ENCODE measurements at places on chromosomes 5 and 9.

DNA sequence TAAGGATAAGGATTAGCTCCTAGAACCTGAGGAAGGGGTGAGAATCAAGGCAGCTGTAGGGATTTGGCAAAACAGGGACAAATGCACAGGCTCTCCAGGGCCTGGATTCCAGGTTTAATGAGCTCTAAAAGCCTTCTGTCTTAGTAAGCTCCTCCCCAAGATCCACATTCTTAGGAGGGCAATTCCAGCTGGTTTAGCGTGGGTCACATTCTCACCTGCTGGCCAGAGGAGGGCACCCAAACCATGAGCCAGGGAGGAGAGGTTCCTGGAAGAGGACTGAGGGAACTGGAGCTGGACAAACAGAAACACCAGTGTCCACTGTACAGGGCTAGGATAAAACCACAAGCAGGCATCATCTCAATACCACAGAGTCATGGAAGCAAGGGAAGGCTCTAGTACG, 480.0 kb downstream of the CCDC171 start:
- no peak for DNase-seq

GRCh38 chr5:172543484-172544298, 89.4 kb upstream of the SH3PXD2B start:
- no peak for DNase-seq

DNA sequence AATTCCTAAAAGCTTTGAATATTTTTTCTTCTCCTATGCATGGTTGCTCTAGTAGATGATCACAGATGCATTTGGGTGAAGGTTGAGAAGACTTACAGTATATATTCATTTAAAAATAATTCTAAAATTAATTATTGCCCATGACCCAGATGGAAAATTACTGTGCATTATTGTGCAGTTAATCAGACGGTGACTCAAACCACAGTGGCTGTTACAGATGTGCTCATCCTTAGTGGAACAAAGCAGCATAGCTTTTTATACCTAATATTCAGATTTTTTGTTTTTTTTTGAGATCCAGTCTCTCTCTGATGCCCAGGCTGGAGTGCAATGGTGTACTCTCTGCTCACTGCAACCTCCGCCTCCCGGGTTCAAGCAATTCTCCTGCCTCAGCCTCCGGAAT, 10.7 kb downstream of the OR2V1 start:
- DNase-seq: no peak

DNA sequence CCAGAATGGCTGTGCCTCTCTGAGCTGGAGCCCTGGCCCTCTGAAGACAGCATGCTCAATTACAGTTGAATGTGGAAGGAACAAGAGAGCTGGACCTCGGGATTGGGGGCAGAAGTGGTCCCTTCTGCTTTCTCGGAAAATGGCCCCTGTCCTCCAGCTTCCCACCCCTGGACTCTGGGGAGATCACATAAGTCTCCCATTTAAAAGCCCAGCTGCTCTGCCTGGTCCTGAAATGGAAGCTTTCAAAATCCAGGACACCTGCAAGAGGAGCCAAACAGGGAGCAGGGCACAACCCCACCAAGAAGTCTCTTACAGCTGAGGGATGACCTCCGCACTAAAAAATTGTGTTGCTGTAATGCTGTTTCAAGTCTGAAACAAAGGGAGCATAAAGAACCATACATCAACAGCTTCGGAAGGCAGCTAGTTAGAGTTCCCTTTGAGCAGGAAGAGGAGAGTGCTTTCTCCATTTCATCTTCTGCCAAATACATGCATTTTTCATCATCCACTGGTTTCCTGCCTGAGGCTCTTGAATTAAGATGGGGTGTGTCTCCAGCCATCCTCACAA, 48.2 kb downstream of the TGFBI start:
- no peak for DNase-seq

GRCh38 chr9:4594545-4594944, 67.5 kb upstream of the PLPP6 start:
- DNase-seq: no peak

- DNase-seq: no peak
These were observed 265.8 kb downstream of the SLF1 start for GRCh38 chr5:94884311-94884710.

DNA sequence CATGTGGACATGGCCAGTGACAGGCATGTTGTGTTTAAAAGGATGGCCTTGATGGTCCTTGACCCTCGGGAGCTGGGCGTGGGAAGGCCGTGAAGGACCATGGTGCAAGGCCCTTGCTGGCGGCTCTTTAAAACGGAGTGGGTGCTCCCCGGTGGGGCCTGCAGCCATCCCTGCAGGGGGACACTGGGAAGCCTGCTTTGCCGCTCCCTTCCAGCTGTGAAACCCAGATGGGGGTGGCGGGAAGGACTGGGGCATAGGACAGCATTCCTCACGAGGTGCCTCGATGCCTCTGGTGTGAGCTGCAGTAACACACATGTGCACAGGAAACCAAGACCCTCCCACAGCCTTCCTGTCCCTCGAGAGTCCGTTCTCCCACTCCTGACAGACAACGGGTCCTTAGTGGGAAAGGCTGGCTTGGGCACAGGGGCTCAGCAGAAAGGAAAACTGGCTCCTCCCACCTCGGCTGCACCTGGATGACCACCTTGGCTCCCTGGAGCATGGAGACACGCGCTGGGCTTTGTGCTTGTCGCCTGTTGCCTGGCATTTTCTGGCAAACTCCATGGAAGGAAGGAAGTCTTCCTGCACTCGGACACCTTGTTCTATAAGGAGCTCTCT, 30.3 kb upstream of the IRX4 start:
- DNase-seq: no peak

- no peak for DNase-seq
These were observed 192.3 kb upstream of the GLRA1 start for GRCh38 chr5:152116934-152117333.

DNA sequence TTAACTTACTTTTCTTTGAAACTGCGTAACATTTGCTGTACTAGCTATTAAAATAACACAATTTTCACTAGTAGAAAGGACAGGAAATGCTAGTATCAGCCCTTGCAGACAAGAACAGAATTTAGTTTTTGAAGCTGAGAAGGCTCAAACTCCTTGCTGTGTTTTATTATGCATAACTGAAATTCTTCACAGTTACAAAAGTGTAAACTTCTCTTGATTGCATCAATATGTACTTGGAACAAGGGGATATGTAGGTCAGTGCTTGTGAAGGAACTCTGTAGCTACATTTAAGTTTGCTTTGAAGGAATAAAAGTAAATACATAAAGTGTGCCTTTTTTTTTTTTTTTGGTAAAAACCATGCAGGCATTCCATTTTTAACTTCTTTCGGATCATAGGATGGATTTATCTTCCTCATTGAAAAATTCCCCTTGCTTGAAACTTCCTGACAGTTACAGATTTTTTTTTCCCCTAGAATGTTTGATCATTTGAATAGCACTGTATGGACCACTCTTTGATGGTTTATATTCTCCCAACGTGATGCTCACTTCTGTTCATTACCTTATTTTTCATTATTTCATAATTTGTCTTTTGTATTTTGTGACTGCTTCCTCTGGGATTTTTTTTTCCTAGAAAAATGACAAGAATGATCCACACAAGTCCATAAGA, 94.9 kb upstream of the DAB2 start:
- DNase-seq: no peak

DNA sequence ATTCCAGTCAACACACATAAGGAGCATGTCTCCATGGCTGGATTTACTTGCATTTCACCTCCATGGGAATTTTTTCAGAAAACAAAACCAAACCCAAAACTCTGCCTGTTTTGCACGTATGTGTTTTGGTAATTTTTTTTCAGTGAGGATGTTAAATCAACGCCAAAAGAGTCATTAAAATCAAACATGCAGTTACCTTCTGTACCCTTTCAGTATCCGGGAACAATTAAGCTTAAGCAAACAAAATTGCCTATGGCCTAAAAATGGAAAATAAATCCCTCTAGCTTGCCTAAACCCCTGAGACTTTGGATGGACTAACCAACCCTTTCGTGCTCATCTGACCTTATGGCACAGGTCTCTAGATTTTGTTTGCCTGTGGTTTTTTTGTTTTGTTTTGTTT, 209.2 kb upstream of the KLF4 start:
- DNase-seq: no peak

DNA sequence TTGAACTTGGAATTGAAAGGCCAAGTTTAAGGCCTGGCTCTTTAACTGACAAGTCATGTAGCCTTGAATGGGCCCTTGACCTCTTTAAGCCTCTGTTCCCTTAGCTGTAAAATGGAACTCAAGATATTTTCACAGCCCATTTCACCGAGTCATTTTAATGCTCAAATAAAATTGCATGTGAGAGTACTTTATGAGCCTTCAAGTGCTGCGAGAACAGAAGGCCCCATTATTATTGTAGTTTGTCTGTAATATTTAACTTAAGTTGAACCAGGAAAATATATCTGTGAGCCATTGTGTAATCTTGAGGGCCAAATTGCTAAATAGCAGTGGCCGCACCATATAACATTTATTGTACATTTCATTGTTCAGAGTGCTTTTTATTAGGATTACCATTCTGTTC, 249.9 kb downstream of the NTRK2 start:
- no peak for DNase-seq

DNA sequence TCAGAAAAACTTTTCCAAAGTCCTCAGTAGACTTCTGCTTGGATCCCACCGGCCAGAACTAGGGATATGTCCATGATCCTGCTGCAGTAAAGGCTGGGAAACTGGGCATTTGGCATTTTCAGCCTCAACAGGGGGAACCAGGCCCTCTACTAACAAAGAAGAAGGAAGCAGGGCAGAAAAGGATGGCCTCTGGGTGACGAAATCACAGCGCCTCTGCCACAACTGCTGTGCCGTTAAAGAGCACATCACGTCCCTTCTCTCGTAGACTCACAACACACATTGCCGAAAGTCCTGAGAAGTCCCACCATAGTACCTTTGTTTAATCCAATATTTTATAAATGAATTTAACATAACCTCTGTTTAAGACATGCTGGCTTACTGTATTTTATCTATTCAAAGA, 10.4 kb upstream of the AFAP1L1 start:
- DNase-seq: no peak

DNA sequence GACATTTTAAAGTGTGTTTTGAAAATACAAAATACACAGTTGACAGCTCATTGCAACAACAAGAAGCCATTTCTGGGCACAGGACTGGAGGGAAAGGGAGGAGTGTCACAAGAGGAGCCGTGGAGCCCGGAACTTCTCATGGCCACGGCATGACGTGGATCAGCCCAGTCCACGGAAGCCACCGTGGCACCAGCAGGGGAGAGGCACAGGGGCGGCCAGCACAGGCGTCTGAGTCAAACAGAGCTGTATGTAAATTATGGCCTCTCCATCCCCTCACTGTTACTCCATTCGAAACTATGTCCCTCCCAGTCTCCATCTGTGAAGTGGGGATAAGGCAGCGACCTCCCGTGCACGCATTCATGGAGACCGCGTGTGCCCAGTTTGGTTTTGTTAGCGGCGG, 165.6 kb upstream of the IRX2 start:
- no peak for DNase-seq

DNA sequence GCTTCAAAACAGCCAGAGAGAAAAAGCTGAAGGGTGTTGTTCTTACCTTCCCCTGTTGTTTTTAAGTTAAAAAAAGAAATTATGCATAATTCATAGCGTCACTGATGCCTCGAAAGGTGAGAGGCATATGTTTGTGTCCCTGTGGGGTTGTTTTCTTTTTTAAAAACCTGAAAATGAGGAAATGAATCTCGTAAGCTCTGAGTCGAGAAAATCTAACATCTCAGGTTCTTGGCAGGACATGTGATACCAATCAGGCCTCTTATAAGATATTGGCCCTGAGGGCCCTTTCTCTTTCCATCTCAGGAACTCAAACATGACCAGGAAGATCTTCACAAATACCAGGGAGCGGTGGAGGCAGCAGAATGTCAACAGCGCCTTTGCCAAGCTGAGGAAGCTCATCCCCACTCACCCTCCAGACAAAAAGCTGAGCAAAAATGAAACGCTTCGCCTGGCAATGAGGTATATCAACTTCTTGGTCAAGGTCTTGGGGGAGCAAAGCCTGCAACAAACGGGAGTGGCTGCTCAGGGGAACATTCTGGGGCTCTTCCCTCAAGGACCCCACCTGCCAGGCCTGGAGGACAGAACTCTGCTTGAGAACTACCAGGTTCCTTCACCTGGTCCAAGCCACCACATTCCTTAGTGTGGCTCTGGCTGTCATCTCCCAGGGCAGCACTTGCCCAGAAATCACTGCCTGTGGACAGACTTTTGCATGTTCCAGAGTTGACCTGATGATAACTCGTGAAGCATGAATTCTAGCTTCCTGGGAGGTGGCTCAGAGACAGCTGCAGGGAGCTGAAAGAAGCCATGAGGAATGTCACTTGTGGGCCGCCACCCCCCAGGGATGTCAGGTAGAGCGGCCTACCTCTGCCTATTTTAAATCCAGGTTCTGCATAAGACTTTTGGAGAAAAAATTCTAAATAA, at the start of gene TAL2:
Gene TAL2 (plus strand): TSS at position 274 of the 921 bp plus-strand sequence. CDS start 40 bp downstream, at position 314.
- DNase-seq: no peak
